ENCODE measurements at places on chromosomes 5 and 9.
A peak's percentile ranks its signal among the peaks of the same experiment; 100 is the strongest.

GRCh38 chr5:88732181-88732633 is 150.8 kb downstream of the MEF2C start:
- DNase-seq = no peak

GRCh38 chr5:128613128-128613527 is 75.1 kb upstream of the FBN2 start:
- no peak for DNase-seq

DNA sequence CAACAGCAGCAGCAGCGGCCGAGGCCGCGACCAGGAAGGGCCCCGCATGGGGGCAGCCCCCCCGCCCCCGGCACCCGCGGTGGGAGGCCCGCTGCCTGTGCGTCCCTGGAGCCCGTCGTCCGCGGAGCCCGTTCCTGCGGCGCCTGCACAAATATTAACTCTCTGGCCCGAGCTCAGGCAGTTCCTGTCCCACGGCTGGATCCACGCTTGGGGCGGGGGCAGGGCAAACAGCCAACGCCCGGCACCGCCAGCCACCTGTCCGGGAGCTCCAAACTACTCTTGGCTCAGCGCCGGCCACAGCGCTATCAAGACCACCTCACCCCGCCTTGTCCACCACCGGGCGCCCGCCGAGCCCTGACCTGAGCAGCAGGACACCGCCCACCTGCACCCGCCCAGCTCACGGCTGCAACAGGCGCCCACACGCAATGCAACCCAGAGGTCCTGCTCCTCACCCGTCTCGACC is at the start of gene LRRC26:
LRRC26 (minus strand) TSS at position 156 of the 463 bp plus-strand sequence; CDS start at position 48, 108 bp downstream.
- no peak for DNase-seq

- no peak for DNase-seq
Observed at GRCh38 chr9:91164724-91165520, 196.8 kb downstream of the AUH start.

GRCh38 chr5:175317872-175318271 is 126.1 kb downstream of the DRD1 start:
- no peak for DNase-seq

DNA sequence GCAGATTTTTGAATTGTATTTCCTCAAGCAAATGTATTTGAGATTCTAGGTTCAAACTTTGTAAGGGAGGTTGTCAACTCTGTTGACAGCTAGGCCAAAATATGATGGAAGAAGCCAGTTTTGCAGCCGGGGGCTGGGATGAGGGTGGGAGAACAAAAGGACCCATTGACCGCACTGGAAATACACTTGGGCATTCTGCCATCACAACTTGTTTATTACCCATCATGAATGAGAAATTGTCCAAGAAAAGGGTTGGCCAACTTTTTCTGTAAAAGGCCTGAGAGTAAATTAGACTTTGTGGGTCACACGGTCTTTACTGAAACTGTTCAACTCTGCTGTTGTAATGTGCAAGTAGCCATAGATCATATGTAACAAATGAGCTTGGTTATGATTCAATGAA is 221.3 kb upstream of the KLF9 start:
- no peak for DNase-seq

DNA sequence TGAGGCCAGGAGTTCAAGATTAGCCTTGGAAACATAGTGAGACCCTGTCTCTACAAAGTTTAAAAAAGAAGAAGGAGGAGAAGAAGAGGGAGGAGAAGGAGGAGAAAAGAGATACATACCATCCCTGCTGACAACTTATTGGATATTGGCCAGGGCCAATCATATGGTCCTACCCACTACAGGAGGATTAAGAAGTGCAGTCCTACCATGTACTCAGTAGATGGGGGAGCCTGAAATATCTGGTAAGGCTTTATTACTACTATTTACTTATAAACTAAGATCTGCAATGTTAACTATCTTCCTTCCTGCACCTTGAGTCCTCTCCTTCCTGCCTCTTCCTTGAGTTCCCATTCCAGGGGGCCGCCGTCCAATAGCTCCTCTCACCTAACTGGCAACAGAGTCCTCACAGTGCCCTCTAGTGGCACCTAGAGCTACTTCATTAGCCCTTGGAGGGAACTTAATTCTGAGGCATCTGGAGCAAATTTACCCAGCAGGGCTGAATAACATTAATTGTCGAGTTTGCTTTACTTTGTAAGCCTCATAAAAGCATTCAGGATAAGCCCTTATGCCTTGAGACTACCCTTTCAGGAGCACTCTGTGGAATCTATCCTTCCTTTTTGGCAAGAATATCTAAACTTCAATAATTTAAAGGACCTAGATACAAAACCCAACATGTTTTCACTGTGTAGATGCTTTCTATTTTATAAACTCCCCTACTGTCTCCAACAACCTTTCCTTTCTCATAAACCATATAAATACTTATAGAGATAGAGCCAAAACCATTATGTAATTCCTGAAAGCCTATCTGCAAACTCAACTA is 39.1 kb upstream of the RANBP6 start:
- DNase-seq = peak; percentile 6

- peak; percentile 93 for DNase-seq
Observed at GRCh38 chr5:42908509-42909488, 97.1 kb upstream of the SELENOP start.

- no peak for DNase-seq
Observed at GRCh38 chr9:87973730-87974292, 522 bp downstream of the CDK20 start.

- no peak for DNase-seq
Observed at GRCh38 chr5:42953041-42953440, 87.1 kb downstream of the ANXA2R start.

GRCh38 chr9:74122661-74123060 is 374.5 kb upstream of the RORB start:
- DNase-seq = no peak

- no peak for DNase-seq
Observed at GRCh38 chr5:172866378-172866777, 32.3 kb downstream of the ERGIC1 start.

- no peak for DNase-seq
Observed at GRCh38 chr5:132096904-132097303, 23.3 kb downstream of the CSF2 start.

DNA sequence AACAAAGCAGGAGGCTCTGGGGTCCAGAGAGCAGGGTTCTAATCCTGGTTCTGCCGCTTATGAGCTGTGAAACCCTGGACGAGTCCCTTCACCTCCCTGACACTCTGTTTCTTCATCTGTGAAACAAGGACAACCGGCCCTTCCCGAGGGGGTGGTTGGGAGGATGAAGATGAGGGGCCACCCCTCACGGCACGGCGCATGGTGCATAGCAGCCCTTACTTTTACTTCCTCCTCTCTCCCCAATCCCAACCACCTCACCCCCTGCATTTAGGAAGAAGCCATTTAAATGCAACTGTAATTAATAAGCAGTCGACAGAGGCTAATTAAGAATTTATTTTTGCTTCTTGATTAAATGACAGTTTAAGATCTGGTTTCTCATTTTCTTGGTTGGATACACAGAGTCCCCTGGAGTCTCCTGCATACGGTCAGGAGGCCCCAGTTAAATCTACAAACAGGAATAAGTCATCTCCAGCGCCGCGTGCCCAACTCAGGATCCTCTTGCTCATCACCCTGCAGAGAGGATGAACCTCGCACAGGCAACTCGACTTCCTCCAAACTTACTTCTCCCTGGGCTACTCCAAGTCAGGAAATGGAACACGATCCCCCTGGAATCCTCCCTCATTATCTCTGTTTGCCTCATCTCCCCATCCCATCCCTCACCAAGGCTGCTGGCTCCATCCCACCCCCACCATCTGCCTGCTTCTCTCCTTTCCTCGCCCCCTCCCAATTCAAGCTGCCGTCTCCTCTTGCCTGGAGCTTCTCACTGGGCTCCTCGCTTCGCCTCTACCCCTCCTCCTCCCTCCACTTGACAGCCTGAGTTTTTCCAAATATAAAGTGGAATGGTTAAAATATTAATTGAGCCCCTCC is 95.9 kb downstream of the HRH2 start:
- no peak for DNase-seq

DNA sequence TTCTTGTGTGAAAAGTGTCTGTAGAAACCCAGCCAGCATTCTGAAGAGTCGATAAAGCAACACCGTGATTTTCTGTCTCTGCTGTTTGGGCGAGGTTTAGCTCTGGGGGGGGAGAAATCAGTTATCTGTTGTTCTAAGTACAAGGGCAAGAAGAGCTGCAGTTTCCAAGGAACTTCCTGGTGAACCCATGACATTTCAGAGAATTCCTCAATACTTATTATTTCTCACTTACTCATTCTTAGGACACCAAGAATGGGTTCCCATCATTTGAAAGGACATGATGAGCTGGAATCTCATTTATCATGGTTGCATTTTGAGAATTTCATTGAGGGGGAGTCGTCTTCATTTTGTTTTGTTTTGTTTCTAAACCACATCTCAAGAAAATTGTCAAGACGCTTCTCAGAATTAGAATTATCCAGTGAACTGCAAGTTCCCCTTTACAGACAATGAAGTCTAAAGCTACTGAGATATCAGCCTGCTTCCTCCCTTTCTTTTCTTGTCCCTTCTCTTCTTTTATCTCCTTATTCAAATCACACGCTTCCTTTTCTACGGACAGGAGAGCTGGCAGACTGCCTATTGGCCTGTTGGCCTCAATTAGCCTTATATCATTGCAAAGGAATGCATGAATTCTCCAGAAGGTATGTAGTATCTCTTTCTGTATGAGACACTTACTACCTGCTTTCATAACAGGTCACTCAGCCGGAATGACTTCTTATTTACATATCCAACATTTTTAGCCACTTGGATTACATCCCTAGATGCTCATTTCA is 53.7 kb downstream of the ZNF462 start:
- no peak for DNase-seq

- no peak for DNase-seq
Observed at GRCh38 chr5:35151146-35151920, 79.0 kb downstream of the PRLR start.

- no peak for DNase-seq
Observed at GRCh38 chr9:93301291-93301811, 117.4 kb downstream of the WNK2 start.

GRCh38 chr5:178442405-178443257 is 147.6 kb downstream of the COL23A1 start:
- no peak for DNase-seq

- no peak for DNase-seq
Observed at GRCh38 chr5:6490246-6490645, 41.6 kb downstream of the UBE2QL1 start.

DNA sequence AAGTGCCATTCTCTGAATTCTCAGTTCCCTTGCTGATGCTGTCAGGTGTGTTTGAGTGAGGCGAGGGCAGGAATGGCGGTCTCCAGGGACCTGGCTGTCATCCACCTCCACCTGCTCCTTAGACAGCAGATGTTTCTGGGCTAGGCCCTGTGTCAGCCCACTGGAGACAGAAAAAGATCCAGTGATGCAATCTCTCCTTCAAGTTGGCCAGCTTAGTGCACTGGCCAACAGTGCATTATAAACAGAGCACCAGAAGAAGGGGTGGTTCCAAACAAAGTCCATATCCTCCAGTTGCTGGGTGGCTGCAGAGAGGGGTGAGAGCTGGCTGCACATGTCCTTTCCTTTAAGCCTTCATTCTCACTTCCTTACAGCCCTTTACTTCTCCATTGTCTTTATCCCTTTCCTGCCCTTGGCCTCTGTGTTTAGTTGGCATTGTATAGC is 26.5 kb downstream of the NANS start:
- no peak for DNase-seq

GRCh38 chr9:93480262-93480661 is 26.9 kb upstream of the FAM120AOS start:
- no peak for DNase-seq

- DNase-seq = no peak
Observed at GRCh38 chr5:172775326-172776234, 4.6 kb upstream of the DUSP1 start.

DNA sequence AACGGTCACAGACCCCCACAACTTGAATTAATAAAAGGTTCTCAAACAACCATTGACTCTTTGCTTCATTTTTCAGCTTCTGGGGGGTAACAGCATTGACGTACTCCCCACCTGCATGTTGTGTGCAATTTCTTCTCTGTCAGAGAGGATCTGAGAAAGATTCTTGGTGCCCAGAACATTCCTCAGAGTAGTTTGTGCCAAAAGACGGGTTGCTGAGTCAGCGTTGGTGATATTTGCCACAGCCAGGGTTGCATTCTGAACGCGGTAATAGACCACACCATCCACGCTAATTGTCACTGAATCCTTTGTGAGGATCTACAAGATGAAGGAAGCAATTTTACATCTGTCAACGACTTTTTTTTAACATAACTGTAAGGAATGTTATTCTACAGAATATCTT is 21.0 kb downstream of the STOM start:
- DNase-seq = no peak

DNA sequence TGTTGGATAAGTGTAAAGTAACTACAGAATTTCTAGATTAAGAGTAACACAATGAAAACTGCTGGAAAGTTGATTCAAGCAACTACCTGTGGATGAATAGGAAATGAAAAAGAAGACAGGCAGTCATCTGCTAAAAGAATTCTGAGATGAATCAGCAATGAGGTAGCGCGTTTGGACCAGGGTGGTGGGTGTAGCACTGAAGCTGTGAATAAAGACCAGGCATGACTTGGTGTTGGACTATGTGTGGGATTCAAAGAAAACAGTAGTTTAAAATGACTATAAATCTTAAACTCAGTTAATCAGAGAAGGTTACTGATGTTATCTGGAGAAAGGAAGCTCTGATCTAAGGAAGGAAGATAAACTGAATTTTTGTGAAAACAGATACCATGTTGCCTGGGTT is 159.8 kb downstream of the FBN2 start:
- no peak for DNase-seq

DNA sequence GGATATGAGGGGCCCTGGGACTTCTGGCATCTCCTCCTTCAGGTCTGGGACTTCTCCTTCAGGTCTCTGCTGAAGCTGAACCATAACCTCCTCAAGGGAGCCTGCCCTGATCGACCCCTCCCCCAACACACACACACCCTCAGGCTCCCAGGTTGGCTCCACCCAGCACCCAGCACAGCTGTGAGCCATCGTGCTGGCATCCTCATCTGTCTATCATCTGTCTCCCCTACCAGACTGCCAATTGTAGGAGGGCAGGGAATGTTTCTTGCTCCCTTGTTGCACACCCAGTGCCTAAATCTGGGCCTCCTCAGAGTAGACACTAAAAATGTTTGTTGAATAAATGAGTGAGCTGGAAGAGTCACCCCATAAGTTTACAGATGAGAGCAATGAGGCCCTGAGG is 71.4 kb downstream of the LRSAM1 start:
- no peak for DNase-seq

DNA sequence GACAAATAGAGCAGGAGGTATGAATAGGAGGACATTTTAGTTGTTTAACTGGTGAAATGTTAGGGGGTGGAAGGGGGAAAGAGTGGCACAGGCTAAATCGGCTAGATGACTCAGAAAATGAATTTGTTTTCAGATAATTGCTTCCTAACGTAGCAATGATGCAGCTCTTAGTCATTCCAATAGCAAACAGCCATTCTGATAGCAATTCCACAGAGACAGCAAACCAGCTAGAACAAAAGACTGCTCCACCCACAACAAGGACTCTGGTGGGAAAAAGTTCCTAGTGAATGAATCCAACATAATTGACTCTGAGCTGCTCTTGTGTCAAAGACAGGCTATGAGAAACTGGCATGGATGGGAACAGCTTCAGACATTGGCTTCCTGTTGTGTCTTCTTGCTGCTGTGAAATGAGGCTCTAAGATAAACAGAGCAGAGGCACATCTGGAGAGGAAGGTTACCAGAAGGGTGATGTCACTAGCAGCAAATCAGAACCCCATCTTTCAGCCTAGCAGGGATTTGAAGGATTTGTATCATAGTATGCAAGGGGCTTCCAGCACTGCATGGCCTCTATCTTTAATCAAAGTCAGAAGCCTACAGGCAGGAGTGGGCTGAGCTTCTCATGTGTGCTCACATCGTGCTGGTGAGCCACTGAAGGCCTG is 28.1 kb upstream of the F2RL1 start:
- DNase-seq = no peak

- DNase-seq = peak; percentile 38
Observed at GRCh38 chr9:112380825-112381221, 915 bp downstream of the HSDL2 start.
